ENCODE measurements at places on chromosomes 5 and 9.

- DNase-seq: no peak
Observed at GRCh38 chr5:105868038-105868780, 1802.5 kb downstream of the EFNA5 start.

DNA sequence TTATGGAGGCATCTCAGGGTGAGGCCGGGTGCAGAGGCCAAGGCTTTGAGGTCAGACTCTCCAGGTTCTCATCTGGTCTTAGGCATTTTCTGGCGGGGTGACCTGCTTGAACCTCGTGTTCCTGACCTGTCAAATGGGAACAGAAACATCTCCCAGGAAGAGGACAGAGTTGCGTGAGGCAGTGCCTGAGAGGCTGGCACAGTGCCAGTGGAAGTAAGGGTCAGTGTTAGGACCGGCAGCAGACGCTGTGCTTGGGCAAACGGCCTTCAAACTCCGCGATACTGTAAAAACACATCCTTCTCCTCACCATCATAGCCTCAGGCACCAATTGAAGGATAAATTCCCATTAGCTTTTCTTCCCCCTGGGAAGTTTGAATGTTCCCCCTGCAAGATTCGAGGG is 55.6 kb upstream of the FCN2 start:
- no peak for DNase-seq

DNA sequence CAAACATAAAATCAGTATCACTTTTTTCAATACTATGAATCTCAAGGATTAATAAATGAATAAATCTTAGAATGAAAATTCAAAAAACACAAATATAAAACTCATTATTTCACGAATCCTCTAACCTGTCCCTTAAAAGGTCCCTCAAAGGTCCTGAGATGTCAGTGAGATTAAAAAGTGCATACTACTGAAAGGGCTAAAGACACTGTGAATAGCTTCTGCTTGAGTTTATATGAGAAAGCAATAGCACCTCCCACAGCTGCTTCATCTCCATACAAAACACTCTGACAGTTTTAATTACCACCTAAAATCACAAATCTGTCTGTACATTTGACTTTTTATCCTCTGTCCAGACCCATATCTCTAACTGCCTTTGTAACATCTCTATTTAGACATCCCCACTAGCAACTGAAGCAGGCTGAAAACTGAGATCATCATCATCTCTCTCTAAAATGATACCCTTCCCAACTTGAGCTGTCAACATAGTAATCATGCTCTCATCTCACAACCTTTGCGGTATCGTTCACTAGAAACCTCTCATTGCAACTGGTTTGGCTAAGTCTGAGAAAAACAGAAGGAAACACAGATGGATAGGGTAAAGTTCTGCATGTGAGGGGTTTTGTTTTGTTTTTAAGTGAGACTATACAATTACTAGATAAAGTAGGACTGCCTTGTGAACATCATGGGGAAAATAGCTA is 56.3 kb downstream of the TBCA start:
- no peak for DNase-seq

GRCh38 chr5:171505473-171506043 is 86.1 kb downstream of the FGF18 start:
- no peak for DNase-seq

- no peak for DNase-seq
Observed at GRCh38 chr5:36006163-36006562, 15.0 kb upstream of the UGT3A1 start.

GRCh38 chr5:69492923-69493395 is 369 bp downstream of the OCLN start:
- DNase-seq: no peak

DNA sequence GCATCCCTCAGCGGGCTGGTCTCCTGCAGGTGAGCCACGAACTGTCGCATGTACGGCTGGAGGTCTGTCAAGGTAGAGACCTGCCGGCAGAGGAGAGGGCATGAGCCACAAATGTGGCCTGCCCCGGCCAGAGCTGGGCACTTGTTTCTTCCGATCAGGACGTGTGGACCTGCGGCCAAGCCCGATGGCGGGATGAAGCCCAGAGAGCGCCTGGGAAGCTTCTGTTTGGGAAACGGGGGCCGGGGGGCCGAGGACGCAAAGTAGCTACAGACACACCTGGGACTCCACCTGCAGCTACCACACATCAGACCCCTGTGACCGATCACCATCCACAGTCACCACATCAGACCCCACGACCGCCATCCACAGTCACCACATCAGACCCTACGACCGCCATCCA is 22.7 kb downstream of the TERT start:
- no peak for DNase-seq

GRCh38 chr5:8059337-8059736 is 190.4 kb downstream of the MTRR start:
- no peak for DNase-seq

DNA sequence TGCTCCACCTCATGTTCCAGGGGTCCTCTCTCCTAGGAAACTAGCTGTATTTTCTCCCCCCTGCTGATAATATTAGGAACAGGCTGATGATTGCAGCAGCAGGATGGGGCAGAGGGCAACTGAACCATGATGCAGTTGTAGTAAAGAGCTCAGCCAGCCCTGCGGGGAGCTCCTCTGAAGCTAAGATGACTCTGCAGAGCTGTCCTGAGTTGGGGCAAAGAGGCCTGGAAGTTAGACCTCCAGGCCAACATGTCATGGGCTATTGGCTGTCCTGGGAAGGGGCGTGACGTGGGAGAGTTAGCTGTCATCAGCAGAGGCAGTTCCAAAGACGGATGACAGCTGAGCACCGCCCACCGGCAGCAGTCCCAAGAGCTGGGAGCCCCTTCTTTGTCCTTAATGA is 6.6 kb upstream of the FBP1 start:
- DNase-seq: no peak

DNA sequence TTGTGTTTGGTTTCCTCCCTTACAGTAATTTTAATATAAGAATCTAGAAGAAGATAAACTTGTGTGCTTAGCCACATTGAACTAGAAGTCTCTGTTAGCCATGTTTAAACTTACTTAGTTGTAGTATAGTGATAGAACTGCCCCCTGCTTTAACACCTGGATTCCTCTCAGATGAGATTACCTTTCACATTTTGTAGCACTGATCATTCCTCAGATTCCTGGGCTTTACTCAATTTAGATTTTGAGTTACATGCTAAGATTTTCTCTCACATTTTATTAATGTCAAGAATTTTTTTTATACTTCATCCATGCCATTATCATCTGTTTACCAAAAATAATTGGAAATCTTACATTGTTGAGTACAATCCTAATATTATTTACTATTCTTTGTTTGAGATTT is 70.5 kb downstream of the GPBP1 start:
- DNase-seq: no peak

DNA sequence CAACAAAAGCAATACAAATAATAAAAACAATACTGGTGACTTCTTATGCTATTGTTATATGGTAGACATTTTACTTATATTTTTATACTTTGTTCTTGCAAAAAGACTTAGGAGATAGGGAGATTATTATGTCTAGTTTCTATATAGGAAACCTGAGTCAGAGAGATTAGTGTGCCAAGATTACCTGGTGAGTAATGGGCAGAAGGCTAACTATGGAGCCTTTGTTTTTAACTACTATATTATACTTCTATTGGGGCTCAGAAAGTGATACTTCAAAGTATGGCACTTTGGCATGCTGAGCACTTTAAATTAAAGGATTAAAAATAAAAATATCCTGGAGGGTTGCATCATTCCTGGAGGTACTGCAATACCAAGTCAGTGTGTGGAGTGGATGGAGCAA is 117.5 kb upstream of the CLINT1 start:
- no peak for DNase-seq

DNA sequence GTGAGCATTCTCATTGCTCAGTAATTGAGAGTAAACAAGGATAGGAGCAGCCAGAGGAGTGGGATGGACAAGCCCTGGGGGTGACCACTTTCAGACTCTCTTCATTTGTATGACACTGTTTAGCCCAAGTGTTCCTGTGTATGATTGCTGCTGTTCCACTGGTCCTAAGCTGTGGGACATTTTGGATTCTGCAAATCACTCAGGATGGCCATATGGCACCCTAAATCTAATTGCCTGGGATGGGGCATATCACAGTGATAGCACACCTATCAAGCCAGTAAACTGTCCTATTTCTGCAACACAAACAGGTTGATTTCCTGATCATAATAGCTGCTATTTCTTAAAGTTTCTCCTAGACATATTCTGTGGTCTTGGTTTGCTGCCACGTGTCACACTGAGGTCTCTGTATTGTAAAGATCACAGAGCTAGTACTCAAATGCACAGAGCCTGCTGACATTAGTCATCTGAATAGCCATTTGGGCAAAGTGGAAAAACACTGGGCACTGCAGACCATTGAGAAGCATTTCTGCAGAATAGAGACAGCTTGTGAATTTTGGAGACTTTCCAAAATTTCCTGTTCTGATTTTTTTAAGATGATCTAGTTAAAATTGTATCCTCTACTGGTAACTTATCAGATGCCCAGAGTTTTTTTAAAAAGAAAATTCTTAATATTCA is 320.2 kb downstream of the RFX3 start:
- DNase-seq: peak; percentile 9

DNA sequence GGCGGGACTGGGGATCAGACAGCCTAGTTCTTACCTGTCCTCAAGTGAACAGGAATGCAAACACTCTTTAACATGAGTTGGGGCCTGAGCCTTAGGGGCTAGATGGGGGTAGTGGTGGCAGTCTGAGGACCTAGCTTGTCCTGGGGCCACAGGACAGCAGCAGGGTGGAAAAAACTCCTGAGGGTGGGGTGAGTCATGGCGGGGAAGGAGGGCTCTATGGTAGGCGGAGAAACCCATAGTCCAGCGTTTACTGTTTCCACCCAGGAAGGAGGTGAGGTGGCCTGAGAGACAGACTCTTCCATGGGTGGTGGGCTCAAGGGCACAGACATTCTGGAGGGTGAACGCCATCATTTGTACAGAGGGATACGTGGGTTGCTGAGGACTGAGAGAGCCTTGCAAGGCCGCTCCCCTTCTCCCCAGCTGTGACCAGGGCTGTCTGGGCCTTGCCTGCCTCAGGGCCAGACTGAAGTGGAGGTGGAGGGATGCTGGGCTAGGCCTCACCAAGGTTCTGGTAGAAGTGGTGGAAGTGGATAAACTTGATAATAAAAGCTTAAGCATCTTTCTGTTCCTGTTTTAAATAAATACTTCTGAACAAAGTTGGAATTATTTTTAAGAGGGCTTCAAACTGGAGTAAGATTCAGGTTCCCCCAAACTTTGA is 1.1 kb upstream of the TSPAN17 start:
- no peak for DNase-seq

DNA sequence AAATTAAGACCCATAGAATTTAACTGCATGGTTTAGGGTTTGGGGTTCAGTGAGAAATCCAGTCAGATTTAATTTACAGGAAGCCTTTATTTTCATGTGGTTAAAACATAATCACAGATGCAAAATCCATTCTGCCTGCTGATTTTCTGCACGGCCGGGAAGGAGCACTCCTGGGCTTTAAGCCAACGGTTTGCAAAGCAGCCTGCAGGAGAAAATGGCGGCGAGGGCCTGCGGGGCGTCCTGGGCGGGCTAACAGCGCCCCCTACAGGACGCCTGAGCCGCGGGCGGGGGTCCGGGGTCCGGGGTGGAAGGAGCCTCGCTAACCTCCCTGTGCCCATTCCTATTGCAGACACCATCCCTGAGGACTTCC is 47.6 kb downstream of the THBS4 start:
- DNase-seq: peak; percentile 64

DNA sequence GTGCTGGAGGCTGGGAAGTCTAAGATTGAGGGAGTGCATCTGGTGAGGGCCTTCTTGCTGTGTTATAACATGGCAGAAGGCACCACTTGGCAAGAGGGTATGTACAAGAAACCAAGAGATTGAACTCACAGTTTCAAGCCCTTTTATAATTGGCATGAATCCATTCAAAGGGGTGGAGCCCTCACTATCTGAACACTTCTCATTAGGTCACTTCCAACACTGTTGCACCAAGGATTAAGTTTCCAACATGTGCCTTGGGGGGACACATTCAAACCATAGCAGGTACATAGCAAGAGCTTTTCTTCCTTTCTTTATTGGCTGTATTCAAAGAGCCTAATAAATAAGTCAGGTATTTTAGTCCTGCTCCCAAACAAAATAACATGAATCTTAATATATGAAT is 62.7 kb downstream of the PRELID2 start:
- no peak for DNase-seq

- DNase-seq: no peak
Observed at GRCh38 chr5:23012842-23013241, 159.7 kb upstream of the CDH12 start.

- no peak for DNase-seq
Observed at GRCh38 chr9:28707616-28708015, 1134.3 kb upstream of the C9orf72 start.

DNA sequence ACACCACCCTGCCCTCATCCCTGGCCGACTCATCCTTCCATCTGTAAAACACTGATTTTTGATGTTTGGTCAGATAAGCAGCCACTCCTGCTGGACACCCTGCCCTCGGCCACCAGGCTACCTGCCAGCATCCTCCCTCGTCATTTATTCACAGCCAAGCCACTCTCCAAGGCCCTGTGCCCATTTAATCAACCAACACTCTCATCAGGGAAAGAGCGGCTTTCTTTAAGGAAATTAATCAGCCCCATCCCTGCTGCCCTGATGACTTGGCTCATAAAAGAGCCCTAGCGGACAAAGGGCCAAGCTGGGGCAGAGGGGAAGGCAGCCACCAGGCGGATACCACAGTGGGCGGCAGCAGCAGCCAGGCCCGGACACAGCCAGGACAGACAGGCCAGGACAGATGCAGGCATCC is 52.4 kb downstream of the GOLM1 start:
- DNase-seq: no peak

DNA sequence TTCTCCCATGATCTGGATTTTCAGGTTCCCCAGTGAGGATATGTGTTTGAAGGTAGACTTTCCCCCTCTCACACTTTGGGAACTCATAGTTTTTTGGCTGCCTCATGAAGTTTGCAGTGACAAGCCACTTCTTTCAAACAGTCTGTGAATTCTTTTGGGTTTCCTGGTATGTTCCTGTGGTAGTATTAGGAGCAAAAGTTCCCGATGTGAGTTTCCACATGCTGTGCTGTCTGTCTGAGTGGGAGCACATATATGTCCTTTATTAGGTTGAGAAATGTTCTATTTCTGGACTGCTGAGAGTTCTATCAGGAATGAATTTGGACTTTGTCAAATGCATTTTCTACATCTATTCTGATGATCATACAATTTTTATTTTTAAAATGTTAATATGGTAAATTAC is 273.2 kb upstream of the TARS1 start:
- DNase-seq: no peak

DNA sequence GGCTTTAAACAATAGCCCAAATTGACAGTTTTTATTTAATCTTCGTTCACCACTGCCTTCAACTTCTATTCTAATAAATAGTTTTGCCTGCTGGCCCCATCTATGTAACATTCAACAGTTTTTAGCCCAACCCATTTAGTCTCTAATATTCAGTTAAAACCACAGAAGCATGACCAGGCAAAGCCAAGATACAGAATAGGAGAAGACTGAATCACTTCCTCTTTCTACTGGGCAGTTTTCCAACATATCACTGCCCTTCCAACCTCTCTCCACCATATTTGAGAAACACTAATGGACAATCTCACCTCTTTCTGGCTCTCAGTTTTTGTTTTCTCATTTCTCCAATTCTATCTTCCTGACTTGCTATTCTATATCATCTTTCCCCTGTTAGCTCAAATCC is 352.9 kb downstream of the DNAH5 start:
- no peak for DNase-seq

- DNase-seq: no peak
Observed at GRCh38 chr9:137953683-137954438, 76.3 kb downstream of the CACNA1B start.
